Stimulated activated naive CD8-positive, alpha-beta T cell treated with anti-CD3 and anti-CD28 coated beads, Interleukin-15, amount 100 ng/mL, for 72 hours (primary cell): ENCODE measurements at places on chromosomes 12 and 14.
A peak's percentile ranks its signal among the peaks of the same experiment; 100 is the strongest.

- no peak for DNase-seq
Measured at GRCh38 chr14:61638595-61639387, 56.5 kb upstream of the HIF1A start.

GRCh38 chr12:127363392-127363791 lies 903.6 kb upstream of the TMEM132C start:
- DNase-seq, result no peak

- no peak for DNase-seq
Measured at GRCh38 chr12:86134561-86134960, 121.6 kb downstream of the MGAT4C start.

- DNase-seq, result no peak
Measured at GRCh38 chr14:39267608-39268005, 33.9 kb downstream of the MIA2 start.

GRCh38 chr12:120583478-120584030 lies 2.4 kb upstream of the POP5 start:
- DNase-seq, result peak; percentile 84

DNA sequence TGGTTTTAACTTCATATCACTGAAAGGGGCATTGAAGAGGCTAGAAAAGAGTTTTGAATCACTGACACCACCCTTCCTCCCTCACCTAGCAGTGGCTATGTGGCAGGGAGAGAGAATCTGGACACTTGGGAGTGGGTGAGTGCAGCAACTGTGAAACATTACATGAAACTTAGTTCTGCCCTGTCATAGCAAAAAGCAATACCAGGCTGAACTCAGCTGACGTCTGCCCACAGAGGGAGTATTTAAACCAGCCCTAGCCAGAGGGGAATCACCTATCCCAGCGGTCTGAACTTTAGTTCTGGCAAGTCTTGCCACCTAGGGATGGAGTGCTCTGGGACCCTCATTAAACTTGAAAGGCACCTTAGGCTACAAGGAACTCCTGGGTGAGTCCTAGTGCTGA lies 20.7 kb upstream of the UNC79 start:
- DNase-seq, result no peak

DNA sequence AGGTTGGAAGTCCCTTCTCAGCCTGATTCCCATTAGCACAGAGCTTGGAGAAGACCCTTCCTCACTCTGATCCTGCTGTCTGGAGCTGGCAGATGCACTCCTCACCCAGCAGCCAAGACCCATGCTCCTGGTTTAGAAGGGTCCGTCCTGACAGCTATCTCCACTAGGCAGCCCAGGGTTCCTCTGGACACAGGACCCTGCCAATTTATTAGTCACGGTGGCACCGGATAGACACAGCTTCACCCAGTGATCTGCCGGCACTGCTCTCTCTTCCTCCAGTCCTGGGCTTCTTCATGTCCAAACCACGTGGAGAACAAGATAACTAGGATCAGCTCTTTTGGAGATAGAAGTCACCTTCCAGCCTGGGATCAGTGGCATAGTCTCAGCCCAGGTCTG lies 26.2 kb upstream of the TCL1B start:
- no peak for DNase-seq

- DNase-seq, result no peak
Measured at GRCh38 chr12:2891240-2892053, 756 bp downstream of the TULP3 start.

DNA sequence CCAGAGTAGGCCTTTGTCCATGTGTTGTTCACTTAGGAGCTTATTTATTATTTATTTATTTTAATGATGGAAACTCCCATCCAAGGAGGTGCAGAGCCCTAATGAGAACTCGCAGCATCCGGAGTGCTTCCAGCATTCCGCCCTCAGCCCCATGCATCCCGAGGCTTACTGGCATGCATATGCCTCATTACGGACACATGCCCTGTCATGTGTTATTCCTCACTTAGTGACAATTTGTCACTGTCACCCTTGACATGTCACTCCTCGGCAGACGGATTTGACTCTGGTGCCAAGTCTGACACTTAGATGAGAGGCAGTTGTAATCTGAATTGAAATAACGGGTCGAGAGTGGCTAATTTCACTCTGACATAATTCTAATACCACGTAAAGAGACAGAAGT lies 132.8 kb downstream of the VRK1 start:
- no peak for DNase-seq

DNA sequence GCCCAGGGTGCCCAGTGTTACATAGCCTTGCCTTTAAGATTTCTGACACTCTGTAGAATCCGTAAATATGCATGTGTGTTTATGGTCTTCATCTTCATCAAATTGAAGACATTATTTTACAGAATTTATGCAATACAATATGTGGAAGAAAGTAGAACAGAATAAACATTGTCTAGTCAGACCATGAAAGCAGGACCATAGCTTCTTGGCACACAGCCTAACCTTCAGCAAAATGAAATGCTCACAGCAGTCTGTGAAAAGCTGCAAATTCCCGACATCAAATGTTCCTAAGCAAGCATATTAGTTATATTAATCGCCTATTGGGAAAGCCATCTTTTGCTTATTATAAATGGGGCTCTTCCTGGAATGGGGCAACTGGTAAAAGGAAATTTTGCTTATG lies 111.3 kb upstream of the GARIN2 start:
- no peak for DNase-seq

- DNase-seq, result no peak
Measured at GRCh38 chr14:101411779-101412178, 149.5 kb upstream of the DIO3 start.

- DNase-seq, result peak; percentile 59
Measured at GRCh38 chr12:1796515-1797010, 23.8 kb upstream of the LRTM2 start.

DNA sequence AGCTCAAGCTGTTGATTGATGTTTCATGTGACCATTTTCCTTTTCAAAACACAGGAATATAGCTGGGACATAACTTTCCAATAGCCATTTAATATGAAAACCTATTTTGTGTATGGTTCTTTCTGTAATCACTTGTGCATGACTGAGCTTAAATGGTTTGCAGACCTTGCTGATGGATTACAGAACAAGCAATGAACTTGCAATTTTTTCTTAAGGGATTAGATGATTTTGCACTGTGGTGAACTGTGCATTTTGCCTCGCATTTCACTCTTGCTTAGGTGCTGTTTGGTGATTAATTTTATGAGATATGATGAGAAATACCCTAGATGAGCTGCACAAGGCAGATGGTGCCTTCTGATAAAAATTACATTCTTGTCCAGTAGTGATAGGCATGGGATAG lies 419.0 kb upstream of the FBXO33 start:
- DNase-seq, result no peak

GRCh38 chr14:65200454-65200853 lies 98.1 kb upstream of the MAX start:
- DNase-seq, result no peak

- peak; percentile 25 for DNase-seq
Measured at GRCh38 chr12:123389560-123390351, 5.8 kb downstream of the KMT5A start.

- DNase-seq, result peak; percentile 13
Measured at GRCh38 chr12:120041386-120042231, 52.6 kb downstream of the BICDL1 start.

- DNase-seq, result no peak
Measured at GRCh38 chr12:49809906-49810389, 18.3 kb downstream of the NCKAP5L start.

GRCh38 chr14:37824939-37825712 lies 229.7 kb downstream of the TTC6 start:
- no peak for DNase-seq

DNA sequence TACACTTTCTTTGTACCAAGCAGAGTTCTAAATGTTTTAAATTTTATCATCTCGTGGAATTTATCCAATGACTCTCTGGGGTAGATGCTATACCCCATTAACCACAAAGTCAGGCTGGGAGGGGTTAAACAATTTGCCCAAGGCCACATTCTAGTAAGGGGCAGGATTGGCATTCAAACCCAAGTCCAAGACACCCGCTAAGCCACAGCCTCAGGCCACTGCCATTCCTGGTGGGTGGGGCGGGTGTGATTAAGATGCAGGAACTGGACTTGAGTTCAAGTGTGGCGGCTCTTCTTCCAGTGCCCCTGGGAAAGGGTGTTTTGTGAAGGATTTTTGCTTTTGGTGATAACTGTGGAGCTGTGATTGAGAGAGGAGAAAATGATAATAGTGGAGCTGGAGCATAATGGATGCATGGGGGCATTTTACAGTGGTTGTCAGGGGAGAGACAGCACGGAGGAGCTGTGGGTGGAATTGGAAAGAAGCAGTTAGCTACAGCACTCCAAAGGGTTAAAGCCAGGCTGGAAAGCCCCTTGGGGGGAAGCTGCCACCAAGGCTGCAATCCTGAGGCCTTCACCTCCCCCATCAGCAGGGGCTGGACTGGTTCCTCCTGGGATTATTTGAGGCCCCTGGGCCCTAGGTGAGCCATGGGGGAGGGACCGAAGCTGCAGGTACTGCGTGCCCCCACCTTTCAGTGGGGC lies 1.0 kb upstream of the VRTN start:
- no peak for DNase-seq

DNA sequence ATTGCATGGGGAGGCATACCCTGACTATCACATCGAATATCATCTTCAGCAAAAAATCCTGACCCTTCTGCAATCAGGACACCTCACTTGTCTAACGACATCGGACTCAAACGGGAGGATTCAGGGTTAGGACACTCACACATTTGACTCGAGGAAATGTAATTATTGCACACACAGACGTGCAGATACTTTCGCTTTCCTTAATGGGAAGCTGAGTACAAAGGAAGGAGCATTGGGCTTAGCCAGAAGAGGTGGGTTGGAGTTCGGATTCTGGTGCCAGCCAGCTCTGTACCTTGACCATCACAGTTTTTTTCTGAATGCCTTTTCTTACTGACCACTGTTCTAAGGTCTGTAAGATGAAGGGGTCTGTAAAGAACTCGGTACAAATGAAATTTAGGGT lies 260.4 kb downstream of the GALC start:
- no peak for DNase-seq

- DNase-seq, result no peak
Measured at GRCh38 chr12:32734952-32735351, 20.7 kb downstream of the YARS2 start.

- no peak for DNase-seq
Measured at GRCh38 chr12:112781767-112782166, 9.8 kb upstream of the RPH3A start.

- no peak for DNase-seq
Measured at GRCh38 chr14:100989924-100990323, 86.4 kb upstream of the RTL1 start.

- DNase-seq, result peak; percentile 67
Measured at GRCh38 chr14:74941676-74942097, 13.7 kb downstream of the PGF start.

GRCh38 chr14:106417224-106418049 lies 891.1 kb downstream of the TMEM121 start:
- DNase-seq, result peak; percentile 98

DNA sequence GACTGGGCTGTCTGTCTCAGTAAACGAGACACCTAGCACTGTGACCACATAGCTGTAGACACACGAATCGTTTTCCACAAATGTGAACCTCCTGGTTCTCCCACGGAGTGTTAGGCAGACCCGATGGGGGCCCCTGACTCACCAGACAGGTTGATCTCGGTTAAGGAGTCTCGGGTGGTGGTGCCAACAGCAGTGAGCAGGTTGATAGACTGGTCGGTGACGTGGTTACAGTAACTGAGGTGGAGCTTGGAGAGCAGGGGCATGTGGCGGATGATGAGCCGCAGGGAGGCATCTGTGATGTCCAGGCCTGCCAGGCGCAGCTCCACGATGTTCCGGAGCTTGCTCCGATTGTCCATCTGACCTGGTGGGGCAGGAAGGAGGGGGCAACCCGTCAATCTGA lies 39.8 kb downstream of the RNF34 start:
- no peak for DNase-seq

DNA sequence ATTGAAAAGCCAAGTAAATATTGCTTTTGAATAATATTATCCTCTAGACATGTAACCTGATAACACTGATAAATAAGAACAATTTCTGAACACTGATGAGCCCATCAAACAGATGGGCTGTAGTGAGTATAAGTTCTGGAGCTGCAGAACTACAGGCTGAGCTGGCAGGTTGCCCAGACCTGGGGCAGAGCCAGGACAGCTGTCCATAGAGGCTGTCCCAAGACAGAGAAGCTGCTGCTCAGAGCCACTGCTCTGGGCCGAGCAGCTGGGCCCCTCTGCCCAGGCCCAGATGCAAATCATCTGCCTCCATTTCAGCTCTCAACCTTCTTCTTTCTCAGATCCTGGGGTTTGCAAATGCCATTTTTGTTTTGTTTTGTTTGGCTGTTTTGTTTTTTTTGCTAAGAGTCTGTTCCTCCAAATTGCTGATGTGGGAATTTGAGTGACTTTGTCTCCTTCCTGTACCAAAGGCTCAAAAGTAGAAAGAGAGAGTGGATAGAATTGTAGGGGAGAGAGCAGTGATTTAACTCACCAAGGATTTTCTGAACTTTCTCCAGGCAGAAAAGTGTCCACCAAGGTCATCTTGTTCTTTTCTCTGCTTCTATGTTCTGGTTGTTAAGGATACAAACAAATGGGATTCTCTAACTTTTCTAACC lies 4.0 kb upstream of the TESPA1 start:
- no peak for DNase-seq

- DNase-seq, result no peak
Measured at GRCh38 chr14:49982082-49982481, 89.2 kb downstream of the ARF6 start.

DNA sequence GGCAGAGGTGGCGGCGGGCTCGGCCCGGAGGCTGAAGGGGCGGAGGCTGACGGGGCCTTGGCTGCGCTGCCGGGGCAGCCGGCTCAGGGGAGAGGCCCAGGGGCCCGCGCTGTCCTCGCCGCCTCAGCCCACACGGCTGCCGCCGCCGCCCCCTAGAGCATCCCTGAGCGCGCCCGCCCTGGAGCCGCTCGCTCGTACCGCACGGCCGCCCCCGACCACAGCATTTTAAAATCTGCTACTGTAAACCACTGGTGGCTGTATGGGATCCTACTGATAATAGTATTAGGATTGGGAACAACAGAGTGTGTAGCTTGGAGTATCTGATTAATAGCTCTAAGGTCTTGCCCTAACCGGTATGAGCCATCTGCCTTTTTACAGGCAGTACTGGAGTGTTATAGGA lies 22.2 kb upstream of the EDDM3A start:
- no peak for DNase-seq

- DNase-seq, result no peak
Measured at GRCh38 chr12:76644950-76645349, 85.4 kb upstream of the OSBPL8 start.

GRCh38 chr12:84033162-84033561 lies 879.4 kb downstream of the SLC6A15 start:
- DNase-seq, result no peak

- DNase-seq, result no peak
Measured at GRCh38 chr12:50110762-50111351, 1.2 kb upstream of the COX14 start.
